Bronchial epithelial cell (primary cell): ENCODE measurements at places on chromosomes 7 and 10. TPM values are rescaled to one million over a fixed set of nuclear protein-coding genes. Genes with fewer than 3 reads are reported as not detected.

Gene ANKIB1
- total RNA-seq = 42.1 and 42.6 TPM in 2 replicates

Gene SLC26A4
- 0.53 and 1.3 TPM in 2 replicates for total RNA-seq

Gene CYP2C19
- total RNA-seq = 0.26 and 1.2 TPM in 2 replicates

Gene AASS
- total RNA-seq = 8.6 and 12.4 TPM in 2 replicates

Gene PRKCQ
- 1.7 and 2.1 TPM in 2 replicates for total RNA-seq

Gene LAMB1
- 70.0 and 75.8 TPM in 2 replicates for total RNA-seq

Gene NYAP1
- total RNA-seq = under 0.01 and 0.64 TPM in 2 replicates

- no peak for DNase-seq
Measured at GRCh38 chr10:101065481-101066145, 3.8 kb downstream of the KAZALD1 start.

GRCh38 chr7:21969822-21970221, 24.1 kb upstream of the CDCA7L start:
- DNase-seq = no peak

GRCh38 chr10:14276210-14276609, 54.5 kb downstream of the FRMD4A start:
- no peak for DNase-seq

DNA sequence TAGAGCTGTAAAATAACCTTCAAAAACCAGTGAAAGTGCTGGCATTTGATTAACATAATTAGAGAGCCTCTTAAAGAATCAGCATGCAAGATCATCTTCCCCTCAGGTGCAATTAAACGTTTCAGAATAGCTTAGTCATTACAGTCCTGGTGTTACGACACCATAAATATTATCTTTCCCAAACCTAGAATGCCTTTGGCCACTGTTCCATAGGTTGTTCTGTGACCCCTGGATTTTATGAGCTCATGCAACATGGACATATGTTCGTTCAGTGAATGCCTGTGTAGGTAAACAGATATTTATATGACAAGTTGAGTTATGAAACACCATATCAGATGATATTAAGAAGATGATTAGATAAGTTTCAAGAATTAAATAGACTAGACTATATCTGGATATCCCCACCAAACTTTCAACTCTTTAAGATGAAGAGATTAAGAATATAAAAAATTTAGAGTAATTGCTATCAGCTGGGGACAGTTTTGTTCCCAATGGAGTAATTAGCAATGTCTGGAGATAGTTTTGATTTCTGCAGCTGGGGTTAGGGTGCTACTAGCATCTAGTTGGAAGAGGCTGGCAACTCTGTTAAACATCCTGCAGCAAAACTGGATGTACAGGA, 263.5 kb upstream of the DKK1 start:
- peak; percentile 9 for DNase-seq

DNA sequence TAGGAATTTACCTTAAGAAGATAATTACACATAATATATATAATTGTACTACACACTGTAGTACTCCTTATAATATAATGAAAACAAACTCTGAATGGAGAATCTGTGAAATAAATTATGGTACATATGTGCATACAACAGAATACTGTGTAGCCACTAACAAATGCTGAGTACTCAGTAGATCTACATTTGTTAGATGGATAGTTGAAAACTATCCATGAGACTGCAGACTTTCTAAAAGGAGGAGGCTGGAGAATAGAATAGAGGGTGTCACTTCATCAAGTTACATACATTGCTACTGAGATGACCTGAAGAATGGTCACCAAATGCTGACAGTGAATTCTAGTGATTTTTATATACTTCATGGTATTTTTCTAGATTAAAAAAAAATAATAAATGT, 68.7 kb upstream of the OGDHL start:
- no peak for DNase-seq

DNA sequence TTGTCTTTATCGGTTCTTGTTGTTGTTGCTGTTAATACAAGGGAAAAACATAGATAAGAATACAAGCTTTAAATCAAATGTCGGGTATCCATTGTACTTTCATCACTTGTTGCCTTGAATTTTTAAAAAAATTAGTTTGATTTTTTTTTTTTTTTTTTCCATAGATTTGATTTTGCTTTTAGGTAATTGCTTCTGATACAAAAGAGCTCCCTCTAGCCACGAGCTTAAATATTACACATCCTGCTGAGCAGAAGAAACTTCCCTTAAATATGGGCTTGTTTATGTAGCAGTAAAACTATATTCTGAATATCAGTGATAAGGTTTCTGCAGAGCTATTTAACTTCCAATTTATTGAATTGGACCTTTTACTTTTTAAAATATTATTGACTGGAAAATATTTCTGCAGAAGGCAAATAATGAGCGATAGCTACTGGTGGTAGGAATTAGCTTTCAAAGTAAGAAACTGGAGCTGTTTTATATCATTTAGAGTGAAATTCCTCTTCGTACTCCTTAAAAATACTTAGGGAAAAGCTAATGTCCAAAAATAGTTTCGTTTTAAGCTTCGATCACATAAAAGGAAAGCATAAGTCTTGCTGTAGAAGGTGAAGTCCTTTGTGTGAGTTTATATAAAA, 216.9 kb downstream of the POLR1F start:
- peak; percentile 45 for DNase-seq

DNA sequence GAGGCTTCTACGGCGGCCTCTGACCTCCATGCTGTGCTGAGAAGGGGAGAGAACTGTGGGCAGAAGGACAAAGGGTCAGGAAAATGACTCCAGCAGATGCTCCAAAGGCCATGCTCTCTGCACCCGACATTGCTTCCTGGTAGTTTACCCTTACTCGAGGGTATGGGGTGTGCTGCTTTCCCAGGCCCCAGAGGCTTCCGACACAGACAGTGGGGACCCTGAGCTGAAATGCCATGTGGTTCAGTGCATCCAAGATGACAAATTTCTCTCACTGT, 130.9 kb downstream of the PTPN20 start:
- DNase-seq = no peak

- no peak for DNase-seq
Measured at GRCh38 chr10:79140085-79140793, 71.5 kb downstream of the ZMIZ1 start.

DNA sequence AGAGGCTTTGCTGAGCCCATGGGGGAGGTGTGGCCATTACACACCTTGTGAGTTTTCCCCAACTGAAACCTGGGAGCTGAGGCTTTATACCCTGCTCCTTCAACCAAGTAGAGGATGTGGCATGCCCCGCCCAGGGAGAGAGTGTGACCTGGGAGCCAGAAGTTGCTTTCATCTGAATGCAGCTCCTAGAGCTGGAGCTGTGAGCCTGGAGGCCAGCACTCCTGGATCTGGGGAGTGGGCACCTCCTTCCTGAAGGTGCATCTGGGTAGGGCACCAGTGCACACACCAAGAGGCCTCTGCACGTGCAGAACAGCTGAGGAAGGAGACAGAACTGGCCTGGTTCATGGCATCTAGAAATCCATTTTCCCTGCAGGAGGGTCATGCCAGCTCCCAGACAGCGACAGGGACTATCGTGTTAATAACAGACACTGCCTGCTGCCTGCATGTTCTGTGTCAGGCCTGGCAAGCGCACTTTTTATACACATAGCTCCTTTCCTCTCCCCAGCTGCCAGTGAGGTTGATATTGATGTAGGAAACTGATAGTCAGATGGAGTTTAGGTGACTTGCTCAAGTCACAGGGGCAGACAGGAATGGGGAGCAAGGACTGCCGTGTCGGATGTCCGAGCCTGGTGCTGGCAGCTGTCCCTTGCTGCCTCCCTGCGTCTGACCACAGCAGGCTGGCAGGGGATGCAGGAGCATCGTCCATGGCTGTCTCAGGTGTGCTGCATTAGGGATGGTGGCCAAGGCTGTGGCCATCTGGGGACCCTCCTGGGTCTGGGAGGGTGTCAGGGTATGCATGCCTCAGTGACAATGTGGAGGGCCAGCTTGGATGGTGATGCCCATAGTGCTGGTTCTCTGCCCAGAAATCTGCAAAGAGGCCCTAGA, 189.9 kb upstream of the CXCL12 start:
- no peak for DNase-seq

DNA sequence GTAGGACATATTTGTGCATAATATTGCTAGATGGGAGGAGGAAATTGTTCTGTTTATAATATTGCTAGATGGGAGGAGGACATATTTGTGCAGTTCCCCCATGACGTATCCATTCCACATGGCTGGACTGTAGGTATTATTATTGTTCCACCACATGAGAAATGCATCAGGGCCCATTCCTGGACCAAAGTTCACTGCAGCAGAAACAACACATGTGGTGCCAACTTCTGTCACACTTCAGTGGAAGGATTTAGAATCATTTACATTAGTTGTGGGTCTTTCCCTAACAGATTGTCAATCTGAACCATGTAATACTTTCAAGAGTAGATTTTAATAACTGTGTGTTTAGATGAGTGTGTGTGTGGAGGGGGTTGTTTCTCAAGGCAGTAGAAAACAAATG, 32.7 kb upstream of the MACC1 start:
- no peak for DNase-seq

DNA sequence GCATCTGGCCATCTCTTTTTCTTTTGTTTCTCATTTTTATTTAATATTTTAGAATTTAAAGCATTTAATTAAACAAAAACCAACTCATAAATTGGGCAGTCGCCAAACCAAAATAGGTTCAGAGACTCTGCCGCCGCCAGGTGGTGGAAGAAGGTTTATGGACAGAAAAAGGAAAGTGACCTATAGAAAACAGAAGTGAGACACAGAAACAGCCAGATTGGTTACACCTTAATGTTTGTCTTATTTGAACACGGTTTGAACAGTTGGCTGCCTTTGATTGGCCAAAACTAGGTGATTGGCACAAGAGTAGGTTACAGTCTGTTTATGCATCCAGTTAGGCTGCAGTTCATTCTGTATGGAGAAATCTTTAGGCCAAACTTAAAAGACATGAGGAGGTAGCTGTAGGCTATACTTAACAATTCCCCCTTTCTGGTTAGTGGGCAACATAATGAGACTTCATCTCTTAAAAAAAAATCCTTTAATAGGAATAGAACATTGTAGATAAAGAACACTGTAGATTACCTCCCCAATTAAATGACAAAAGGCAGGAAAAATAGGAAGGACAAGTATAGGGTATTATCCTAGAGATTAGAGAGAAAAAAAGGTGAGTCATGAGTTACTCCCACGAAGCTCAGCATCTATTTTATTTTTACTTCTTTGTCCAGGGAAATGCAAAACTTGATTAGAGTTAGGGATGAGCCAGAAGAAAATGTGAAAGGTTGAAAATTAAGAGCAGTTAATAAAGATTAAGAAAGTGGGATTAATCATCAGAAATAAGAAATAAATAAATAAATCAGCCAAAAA, 23.9 kb upstream of the CYCS start:
- no peak for DNase-seq

- no peak for DNase-seq
Measured at GRCh38 chr10:71648933-71649320, 70.7 kb downstream of the C10orf105 start.

- DNase-seq = no peak
Measured at GRCh38 chr7:45363669-45364068, 206.1 kb downstream of the RAMP3 start.

GRCh38 chr7:47627580-47628283, 45.8 kb upstream of the TNS3 start:
- DNase-seq = no peak

- DNase-seq = no peak
Measured at GRCh38 chr7:152459724-152460251, 24.0 kb upstream of the KMT2C start.

- DNase-seq = no peak
Measured at GRCh38 chr10:112969542-112969941, 19.5 kb downstream of the TCF7L2 start.

DNA sequence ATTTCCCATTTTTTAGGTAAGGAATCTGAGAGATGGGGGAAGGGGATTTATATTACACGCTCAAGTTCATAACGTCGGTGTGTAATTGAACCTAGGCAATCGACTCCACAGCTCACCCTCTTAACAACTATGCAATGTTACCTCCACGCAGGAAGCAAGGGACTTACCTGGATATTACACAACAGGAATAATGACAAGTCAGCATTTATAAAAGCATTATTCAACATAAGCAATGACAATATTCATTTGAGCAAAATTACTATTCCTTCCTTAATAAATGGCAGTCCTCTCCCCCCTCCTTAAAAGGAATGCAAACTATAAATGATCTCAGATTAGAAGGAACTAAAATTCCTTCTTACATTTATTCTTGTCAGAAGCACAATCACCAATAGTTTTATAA, 104.0 kb downstream of the PCLO start:
- no peak for DNase-seq

DNA sequence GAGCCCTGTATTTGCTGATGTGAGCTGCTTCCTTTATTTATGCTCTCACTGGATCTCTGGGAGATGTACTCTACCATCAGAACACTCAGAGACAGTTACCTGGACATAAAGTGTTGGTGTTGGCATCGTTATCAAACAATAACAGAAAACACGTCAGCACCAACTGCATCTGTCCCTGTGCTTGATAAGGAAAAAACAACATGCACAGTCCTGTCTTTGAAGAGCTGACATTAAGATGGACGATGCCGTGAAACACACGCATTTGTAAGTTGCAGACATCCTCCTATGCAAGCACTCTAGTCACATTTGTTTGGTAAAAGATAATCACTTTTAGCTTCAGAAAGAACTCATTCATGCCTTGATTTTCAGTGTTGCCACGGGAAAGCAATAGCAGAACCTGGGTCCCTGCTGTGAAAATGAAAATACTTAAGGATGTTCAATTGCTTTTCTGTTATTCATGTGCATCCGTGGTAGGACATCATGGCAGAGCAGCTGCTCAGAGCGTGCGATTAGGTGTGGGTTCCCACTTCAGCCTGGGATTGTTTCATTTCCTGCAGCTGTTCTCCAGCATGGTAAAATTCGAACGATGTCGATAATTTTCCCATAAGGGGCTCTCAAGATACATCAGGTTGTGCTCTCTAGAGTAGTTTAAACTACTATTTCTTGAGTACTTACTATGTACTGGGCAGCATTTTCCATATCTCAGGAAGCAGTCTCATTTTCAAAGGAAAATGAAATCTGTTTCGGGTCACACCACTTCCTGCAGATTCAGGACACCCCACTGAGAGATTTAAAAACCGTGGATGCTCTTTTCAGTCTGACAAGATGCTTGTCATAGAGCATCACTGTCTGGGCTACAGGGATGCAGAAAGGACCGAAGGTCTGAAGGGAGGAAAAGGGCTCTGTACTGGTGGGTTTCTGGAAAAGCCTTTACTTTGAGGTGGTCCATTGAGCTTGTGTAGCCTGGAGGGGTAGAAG, 248.7 kb downstream of the CAMK1D start:
- no peak for DNase-seq

DNA sequence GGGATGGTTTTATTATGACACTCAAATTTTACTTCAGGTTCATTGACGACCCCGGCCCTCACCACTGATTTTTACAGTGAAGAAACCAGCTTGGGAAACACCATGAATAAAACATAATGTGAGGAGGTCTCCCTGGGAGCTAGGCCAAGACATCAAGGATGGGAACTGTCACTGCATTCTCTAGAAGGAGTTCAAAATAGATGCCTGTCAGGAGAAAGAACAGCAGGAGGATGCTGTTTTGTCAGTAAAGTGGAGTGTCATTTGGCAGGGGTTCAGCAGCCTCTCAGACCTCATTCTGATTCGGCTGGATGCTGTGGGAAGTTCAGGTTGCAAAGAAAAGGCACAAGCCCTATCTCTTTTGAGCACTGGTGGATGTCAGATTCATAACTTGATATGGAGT, 360.3 kb upstream of the C7orf33 start:
- DNase-seq = no peak
